Metanephros (tissue), 2 donors: ENCODE measurements at places on chromosomes 16 and 17. TPM values are rescaled to one million over a fixed set of nuclear protein-coding genes. Genes with fewer than 3 reads are reported as not detected.

KRTAP9-8 gene
- total RNA-seq: not detected

GPR139 gene
- total RNA-seq: not detected

MEIOB gene
- 0.29 TPM for total RNA-seq

DPEP2 gene
- total RNA-seq: 2.7 TPM

CD300C gene
- total RNA-seq: 1.2 TPM

CLDN9 gene
- total RNA-seq: 2.5 TPM

VAT1L gene
- total RNA-seq: 2.5 TPM

ZFPM1 gene
- 2.8 TPM for total RNA-seq

DNAH3 gene
- total RNA-seq: 0.35 TPM

FBXW10 gene
- total RNA-seq: 0.18 TPM
